ENCODE measurements at places on chromosomes 7 and 10.

GRCh38 chr10:79601939-79602338 is 8.8 kb upstream of the SFTPA1 start:
- DNase-seq: no peak

DNA sequence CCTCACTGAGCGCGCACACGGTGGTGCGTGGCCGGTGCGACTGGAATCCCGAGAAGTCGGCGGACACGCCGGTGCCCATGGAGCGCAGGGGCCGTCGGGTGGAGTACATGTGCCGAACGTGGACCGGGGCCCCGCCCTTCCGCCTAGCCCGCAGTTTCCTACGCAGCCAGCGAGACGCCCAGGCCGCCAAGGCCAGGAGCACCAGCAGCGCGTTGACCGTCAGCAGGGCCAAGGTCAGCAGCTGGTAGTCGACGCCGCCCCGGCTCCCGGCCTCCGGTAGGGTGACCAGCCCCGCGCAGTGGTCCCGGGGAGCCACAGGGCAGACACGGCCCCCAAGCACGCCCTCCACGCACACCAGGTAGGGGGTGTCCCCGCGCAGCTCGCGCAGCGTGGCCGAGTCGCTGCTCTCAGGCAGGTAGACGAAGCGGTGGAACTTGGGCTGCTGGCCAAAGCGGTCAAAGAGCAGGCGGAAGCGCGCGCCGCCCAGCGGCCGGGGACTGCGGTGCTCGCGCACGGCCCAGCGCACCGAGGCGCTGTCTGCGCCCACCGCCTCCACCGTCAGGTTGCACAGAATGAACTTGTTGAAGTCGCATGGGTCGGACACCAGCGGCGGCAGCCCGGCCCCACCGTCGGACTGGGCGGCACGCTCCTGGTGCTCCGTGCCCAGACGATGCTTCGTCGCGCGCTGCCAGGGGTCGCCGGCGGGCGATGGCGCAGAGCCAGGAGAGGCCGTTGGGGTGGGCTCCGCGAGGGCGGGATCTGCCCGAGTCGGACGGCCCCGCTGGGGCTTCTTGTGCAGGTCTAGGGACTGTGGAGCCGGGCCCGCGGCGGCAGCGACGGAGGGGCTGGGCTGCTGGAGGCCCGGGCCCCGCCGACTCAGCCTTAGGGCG is 2.2 kb downstream of the TRIL start:
- DNase-seq: peak; percentile 25

DNA sequence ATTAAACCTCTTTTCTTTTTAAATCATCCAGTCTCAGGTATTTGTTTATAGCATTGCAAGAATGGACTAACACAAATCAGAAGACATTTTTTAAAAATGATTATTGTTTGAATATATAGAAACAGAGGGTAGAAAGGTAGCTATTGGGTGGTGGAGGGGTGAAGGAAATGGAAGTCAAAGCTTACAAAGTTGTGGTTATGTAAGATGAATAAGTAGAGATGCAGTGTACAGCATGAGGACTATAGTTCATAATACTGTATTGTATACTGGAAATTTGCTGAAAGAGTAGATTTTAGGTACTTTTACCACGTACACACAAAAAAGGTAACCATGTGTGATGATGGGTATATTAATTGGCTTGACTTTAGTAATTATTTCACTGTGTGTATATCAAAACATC is 144.0 kb upstream of the FAM3C start:
- no peak for DNase-seq

- DNase-seq: no peak
Measured at GRCh38 chr10:124677293-124677699, 66.9 kb downstream of the FAM53B start.

- DNase-seq: no peak
Measured at GRCh38 chr10:58143944-58144343, 123.8 kb downstream of the IPMK start.

- no peak for DNase-seq
Measured at GRCh38 chr7:69967689-69968450, 369.6 kb downstream of the AUTS2 start.

GRCh38 chr7:11604505-11604904 is 227.5 kb downstream of the THSD7A start:
- no peak for DNase-seq

GRCh38 chr10:13589316-13589715 is 2.6 kb downstream of the PRPF18 start:
- DNase-seq: no peak

DNA sequence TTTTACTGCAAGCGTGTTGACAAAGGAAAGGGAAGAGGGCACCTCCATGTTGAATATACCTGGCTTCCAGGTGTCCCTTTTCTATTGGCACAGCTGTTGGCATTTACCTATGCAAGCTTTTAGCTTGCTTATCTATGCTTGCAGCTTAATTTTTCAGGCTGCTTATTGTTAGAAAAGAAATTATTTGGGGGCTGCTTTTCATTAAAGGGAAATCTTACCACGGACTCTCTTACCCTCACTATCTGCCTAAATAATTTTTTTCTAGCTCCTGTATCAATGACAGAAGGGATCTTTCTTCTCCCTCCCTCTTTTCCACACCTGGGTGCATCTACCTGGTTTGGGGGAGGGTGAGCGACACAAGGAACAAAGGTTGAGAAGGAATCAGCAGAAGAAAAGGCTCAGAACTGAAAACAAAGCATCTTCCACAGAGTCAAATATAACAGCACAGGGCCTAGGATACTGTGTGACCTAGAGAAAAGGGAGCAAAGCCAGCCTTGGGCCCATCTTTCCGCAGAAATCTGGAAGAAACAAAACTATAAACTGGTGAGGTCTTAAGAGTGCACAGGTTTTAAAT is 15.2 kb upstream of the GJC3 start:
- DNase-seq: no peak

DNA sequence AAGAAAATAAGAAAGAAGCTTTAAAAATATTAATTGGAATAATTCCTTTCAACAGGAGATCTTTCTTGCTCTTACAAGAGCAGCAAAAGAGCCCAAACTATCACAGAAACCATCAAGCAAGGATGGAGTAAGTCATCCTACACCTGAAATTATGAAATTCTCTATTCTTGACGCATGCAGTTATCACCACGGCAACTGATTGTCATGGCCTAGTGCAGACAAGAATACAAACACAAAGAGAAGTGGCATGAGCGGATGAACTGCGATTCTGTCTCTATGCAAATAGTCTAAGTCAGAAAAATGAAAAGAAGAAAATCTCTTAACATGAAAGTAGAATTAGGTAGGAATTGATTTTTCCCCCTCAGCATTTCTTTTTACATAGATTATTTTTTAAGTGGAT is 54.8 kb upstream of the SLC35B4 start:
- DNase-seq: no peak

DNA sequence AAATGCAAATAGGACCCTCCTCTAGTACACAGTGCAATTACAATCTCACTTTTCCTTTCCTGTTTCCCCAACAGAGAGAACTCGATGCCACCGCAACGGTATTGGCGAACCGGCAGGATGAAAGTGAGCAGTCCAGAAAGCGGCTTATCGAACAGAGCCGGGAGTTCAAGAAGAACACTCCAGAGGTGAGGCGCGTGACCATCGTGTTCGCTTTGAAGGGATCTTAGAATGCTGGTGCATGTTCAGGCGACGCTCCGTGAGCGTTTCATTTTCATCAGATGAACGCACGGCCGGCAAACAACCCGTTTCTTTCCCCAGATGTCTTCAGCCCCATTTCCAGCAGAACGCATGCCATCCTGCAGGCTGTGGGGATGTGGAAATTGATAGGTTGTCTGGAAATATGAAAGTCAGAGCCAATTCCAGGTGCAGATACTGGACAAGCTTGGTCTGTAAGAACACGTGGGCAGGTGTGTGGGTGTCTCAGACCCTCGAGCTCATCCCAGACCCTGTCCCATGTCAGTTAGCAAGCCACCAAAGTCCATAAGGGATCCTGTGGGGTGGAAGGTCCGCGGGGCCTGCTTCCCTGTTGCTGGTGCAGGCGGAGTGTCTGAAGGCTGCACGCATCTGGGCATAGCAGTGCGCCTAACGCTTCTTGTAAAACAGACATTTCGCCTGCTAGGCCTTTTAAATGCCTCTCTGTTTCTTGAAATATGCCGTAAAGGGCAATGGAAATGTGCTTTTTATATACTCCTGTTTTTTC is 98.8 kb downstream of the CUX1 start:
- DNase-seq: no peak

DNA sequence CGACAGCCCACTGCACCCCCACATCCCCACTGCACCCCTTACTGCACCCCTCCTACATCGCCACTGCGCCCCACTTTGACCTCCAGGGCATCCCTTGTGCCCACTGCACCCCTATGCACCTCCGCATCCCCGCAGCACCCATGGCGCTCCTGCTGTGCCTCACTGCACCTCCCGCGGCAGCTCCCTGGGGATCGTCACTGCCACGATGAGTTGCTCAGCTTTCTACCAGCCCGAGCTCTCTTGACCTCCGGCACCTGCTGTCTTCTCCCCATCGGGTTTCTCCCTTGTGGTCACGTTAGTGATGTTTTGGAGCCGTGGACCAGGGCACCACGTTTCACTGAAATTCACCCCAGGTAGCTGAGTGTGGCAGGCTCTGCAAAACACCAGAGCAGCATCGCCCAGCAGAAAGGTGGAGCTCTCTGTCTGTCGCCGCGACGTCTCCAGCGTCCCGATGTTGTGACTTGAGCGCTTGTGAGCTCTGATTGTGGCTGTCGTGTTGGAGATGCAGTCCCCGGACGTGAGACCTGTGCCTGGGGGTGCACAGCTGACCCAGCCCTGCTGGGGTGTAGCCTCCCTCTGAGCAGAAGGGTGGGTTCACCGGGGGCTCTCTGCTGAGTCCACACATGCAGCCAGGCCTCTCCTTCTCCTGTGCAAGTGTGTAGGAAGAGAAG is 147.7 kb downstream of the DNAJB6 start:
- DNase-seq: no peak

DNA sequence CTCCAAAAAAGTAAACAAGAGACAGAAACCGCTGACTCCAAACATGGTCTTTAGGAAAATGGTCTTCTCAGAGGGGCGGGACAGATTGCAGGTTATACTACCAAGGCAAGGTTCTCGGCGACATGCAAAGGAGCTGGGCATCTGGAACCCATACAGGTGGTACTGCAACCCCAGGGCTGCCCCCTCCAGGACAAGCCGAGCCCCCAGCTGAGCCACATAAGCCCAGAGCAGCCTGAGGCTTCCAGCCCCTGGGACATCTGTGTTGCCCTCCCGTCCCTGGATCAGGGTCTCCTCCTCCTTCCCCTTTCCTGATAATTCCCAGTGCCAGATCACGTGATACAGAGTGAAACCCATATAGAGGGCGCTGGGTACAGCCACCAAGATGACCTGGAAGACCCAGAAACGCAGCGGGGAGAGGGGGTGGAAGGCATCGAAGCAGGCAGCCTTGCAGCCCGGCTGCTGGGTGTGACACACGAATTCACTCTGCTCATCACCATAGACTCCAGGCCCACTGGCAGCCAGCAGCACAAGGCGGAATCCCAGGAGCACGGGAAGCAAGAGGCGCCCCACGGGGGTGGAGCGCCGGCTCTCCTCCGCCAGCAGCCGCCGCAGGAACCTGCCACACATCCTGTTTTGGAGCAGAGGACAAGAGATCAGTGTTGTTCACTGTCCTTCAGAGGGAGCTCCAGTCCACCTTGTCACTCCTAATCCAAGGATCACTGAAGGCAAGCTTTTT is at the start of gene GJC3:
TSS of gene GJC3 (minus strand) at position 627 of the 736 bp plus-strand sequence. CDS start at position 627, 0 bp downstream.
- peak; percentile 54 for DNase-seq

DNA sequence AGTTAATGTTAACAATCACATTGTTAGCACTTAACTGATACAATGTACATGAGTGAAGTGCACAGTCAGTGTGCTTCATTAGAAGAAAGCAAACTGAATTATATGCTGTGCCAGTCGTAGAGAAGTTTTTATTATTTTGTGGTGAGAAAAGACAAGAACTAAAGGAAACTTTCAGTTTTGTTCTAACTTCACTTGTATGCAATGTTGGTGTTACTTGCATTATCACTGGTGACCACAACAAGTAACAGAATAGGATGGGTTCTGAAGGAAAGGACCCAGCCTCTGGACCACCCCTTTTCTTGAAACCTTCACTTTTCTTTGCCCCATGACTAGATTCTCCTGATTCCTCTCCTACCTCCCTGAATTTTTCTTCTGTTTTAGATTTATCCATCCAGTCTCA is 123.3 kb upstream of the GAD2 start:
- no peak for DNase-seq

DNA sequence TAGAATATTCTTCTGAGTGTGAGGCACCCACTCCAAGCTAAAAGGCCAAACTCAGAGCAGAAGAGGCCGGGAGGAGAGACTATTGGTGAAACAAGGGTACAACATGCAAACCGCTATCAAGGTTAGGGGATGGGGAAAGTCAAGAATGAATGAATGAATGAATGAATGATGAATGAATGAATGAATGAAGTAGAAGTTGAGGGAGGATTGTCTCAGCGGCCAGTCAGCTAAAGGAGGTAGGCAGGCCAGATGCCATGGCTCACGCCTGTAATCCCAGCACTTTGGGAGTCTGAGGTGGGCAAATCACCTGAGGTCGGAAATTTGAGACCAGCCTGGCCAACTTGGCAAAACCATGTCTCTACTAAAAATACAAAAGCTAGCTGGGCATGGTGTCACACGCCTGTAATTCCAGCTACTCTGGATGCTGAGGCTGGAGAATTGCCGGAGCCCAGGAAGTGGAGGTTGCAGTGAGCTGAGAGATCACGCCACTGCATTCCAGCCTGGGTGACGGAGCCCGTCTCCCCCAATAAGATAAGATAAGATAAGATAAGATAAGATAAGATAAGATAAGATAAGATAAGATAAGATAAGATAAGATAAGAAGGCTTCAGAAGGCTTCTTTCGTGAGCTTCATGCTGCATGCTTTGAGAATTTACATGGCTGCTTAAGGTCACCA is 250.8 kb downstream of the CCDC3 start:
- DNase-seq: no peak

DNA sequence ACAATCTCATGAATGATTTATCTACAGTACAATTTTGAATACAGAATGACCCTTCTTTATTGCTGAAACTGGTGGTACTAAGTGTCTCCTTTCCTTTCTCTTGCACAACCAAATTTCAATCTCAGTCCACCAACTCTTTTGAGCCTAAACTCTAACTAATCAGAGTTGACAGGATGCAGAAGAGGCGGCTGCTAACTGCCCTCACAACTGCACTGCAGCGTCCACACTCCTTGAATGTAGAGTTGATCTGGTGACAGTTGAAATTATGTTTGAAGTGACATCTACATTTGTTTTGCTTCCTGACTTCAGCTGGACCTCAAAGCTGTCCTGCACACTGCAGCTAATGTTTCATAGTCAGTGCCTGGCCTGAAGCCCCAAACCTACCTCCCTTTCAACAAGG is 139.6 kb downstream of the ZMYND11 start:
- DNase-seq: no peak

- DNase-seq: no peak
Measured at GRCh38 chr7:11155883-11156282, 182.2 kb downstream of the PHF14 start.

- no peak for DNase-seq
Measured at GRCh38 chr10:132065491-132066105, at the start of gene JAKMIP3. TSS of gene JAKMIP3 (plus strand) at chr10:132065946. CDS start at chr10:132104809, 38,863 bp downstream.
